EH (cell line): ENCODE measurements at places on chromosomes 16 and 17.
A peak's percentile ranks its signal among the peaks of the same experiment; 100 is the strongest.

GRCh38 chr17:2943981-2944380, 119.4 kb downstream of the OR1D5 start:
- DNase-seq = no peak

GRCh38 chr16:51952500-51952899, 594.4 kb downstream of the TOX3 start:
- DNase-seq = no peak

DNA sequence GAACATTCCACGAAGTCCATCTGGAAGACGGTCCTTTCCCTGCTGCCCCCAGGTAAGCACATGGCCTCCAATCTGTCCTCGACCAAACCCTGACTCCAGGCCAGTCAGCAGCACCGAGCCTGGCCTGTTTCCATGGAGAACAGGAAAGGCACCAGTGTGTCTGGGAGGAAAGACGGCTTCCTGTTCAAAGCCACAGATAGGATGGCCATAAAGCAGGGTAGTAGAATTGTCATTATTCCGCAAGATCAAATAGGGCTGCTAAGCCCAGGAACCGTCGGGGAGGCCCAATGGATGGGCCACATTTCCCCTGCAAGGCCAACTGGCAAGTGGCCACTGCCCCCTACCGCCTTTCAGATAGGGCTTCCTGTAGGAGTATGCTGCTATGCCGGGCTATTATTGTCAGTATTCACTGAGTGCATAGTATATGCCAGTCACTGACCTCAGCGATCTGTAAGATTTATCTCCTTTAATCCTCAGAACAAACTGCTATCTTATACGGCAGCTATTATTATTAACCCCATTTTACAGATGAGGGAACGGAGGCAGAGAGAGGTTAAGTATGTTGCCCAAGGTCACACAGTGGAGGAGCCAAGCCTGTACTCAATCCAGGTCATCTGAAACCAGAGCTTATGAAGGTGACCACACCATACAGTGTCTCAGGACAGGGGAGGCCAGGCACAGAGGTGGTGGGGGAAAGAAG, 23.0 kb upstream of the PLCG2 start:
- DNase-seq = no peak

- no peak for DNase-seq
Measured at GRCh38 chr17:9230861-9231260, 209.6 kb downstream of the NTN1 start.

DNA sequence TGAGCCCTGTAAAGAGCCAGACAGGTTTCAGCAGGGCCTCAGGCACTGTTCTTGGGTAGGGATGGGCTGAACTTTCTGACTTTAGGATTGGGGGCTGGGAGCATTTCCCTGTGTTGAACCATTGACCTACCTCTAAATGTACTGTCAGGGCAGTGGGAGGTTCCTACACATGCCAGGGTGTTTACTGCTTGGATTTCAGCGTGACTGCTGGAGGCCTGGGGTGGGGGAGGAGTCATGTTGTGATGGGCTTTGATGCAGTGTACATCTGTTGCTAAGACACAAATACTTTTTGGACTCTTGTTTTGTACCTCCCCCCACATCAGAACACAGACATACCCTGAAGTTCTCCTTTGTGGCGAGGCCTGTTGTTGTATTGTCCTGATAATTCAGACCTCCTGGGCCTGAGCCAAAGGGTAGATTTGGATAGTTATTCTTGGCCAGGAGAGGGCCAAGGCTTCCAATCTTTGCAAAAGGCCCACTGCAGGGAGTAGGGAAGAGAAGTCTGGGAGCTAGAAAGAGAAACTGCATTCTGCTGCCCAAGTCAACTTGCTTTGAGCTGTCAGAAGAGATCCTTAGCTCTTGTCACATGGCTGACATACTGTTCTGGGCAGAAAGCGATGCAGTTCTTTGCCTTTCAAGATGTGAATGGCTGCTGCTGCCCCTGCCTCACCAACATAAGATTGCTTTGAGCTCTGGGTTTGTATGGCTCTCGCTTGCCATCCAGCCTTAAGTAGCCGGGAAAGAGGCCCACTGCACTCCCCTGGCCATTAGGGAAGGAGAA, 3.7 kb downstream of the NFE2L1 start:
- peak; percentile 85 for DNase-seq

- DNase-seq = no peak
Measured at GRCh38 chr17:63623786-63624530, 1.7 kb downstream of the MAP3K3 start.

DNA sequence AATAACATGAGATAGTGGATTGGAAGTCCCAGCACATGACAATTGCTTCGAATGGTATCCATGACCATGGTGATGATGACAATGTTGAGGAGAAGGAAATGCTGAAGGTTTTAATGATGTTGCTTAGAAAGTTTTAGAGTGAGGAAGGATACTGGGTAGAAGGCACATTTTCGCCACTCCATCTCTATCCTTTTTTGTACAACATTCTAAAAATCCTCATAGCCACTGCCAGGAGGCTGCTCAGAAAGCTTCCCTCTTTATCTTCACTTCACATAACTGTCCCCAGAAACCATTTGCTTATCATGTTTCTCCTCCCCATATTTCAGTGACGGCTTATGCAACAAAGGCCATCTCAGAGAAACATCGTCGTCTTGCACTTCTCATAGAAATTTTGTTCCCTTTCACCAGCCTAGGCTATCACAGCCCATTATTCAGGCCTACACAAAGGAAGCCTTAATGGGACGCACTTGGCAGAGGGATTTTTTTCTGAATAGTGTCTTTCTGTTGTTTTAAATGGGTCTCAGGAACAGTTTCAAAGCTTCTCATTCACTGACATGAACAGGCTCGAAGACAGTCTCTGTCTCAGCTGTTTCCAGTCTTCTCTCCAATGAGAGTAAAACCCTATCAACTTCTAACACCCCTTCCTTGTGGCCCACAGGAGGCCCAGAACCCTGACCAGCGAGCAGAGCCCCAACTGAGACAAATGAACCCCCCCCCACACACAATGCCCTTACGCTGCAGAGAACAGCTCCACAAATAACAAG, 506.7 kb downstream of the HAPSTR1 start:
- DNase-seq = no peak

- DNase-seq = peak; percentile 54
Measured at GRCh38 chr17:13584701-13585080, 17.0 kb downstream of the HS3ST3A1 start.

GRCh38 chr17:6800422-6801027, 24.5 kb downstream of the FBXO39 start:
- no peak for DNase-seq

DNA sequence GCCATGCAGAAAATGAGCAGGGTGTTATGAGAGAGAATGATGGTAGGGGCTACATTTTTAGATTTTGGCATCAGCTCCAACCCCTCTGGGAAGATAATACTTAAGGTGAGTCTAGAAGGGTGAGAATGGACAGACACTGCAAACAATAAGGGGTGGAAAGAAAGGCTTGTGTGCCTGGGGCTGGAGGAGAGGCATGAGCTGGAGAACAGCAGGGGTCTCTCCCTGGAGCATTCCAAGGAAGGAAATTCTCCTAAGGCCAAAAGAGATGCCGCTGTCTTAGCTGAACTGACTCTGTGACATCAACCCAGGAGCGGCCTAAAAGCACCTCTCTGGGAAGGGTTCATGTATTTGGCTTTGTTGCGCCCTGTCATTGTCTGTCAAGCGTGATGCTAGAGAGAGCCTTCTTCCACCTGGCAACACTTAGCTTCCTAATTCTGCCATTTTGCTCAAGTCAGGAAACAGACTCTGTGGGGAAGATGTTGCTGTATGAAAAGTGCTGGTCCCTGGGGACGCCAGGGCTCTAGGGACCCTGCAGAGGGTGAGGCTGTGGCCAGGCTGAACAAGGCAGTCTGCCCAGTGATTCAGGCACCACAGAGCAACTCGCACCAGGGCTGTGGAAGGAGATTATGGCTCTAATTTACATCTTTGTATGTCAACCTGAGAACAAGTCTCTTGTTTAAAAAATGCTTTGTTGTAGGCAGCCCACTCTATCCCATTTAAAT, 225.7 kb downstream of the CBLN1 start:
- no peak for DNase-seq

- no peak for DNase-seq
Measured at GRCh38 chr17:59876107-59876506, 16.6 kb downstream of the TUBD1 start.

DNA sequence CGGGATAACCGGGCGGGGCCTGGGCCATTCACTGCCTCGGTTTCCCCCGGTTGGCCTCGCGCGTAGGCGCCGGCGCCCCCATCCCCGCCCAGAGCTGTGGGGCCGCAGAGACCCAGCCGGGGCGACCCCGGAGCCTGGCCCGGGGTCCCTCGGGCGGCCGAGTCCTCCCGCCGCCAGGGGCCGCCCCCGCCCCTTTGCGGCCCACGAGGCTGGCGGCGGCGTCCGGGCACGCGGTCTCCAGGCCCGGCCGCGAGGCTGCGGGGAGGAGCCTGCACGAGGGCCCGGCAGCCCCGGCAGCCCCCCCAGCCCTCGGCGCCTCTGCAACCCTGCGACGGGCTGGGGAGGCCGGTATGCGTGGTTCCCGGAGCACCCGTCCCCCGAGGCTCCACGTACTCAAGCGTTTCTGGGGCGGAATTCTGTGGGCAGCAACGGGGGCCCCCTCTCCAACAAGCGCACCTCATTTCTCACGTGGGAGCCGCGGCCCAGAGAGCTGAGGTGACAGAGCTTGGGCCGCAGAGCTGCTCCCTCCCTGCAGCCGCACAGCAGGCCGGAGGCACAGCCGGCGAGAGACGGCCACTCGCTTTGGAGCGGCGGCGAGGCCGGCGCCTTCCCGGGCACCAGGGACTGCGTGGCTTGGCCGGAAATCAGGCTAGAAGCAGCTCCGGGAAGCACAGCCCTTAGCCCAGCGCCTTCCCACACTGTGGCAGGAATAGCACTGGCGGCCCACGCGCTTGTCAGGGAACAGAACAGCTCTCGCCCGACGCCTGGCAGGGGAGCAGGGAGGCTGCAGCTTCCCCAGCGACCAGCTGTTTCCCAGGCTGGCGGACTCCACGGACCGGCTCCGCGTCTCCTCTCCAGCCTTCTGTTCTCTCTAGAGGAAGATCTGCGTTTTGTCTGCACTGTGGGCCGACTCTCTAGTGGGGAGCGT, 867 bp upstream of the LIMD2 start:
- peak; percentile 56 for DNase-seq

DNA sequence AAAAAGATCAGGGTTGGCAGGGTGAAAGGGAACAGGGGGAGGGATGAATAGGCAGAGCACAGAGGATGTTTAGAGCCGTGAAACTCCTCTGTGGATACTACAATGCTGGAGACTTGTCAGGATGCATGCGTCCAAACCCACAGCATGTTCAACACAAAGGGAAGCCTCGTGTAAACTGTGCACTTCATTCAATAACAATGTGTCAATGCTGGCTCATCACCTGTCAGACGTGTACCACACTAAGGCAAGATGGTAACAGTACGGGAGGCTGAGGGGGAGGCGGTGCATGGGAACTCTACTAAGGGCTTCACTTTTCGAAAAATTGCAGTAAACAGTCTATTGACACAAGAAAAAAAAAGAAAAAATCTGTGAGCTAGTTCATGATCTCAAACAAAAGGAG, 63.7 kb downstream of the C16orf95 start:
- no peak for DNase-seq

- no peak for DNase-seq
Measured at GRCh38 chr16:2987286-2987685, 7.0 kb upstream of the PKMYT1 start.

DNA sequence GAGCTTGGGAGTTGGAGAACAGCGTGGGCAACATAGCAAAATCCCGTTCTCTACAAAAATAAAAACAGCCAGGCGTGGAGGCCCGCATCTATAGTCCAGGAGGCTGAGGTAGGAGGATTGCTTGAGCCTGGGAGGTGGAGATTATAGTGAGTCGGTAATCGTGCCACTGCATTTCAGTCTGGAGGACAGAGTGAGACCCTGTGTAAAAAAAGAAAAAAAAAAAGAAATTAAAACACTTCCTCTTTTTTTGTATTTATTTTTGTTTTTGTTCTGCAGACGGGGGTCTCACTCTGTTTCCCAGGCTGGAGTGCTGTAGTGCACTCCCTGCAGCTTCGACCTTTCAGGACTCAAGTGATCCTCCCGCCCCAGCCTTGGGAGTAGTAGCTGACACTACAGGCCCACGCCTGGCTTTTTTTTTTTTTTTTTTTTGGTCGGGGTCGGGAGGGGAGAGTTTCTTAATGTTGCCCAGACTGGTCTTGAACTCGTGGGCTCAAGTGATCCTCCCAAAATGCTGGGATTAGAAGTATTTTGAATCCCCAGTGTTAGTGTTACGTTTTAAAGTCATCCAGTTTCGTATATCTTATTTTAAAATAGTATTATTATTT, 1.5 kb downstream of the IST1 start:
- no peak for DNase-seq

- no peak for DNase-seq
Measured at GRCh38 chr17:65626451-65626850, 65.0 kb upstream of the AXIN2 start.

- no peak for DNase-seq
Measured at GRCh38 chr17:73826181-73826871, 182.1 kb upstream of the SDK2 start.

DNA sequence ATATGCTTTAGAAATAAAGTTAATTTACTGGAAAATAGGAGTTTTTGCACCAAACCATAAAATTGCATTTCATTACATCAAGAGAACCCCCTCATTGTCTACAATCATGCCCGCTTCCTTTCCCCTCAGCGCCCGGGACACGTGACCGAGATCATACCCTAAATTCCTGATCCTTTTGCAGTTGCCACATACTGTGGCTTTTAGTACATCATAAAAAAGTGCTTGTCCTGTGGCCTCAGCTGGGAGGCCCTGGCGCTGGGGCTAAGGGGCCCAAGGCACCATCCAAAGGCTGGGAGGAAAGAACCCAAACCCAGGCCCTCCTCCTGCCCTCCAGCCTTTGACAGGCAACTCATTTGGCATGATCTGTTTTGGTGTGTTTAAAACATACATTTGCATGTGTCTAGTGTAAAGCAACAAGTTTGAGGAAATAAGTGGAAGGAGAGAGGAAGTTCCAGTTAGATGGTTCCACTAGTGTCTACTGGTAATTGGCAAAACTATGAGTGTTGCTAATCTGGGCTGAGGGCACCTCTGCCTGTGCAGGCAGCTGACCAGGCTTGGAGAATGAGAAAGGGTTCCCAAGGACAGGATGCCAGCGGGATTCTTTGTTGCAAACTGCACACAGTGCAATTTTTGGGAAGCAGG, 6.0 kb downstream of the CDK5R1 start:
- no peak for DNase-seq

GRCh38 chr16:27239906-27240655, 28.5 kb downstream of the NSMCE1 start:
- DNase-seq = no peak

DNA sequence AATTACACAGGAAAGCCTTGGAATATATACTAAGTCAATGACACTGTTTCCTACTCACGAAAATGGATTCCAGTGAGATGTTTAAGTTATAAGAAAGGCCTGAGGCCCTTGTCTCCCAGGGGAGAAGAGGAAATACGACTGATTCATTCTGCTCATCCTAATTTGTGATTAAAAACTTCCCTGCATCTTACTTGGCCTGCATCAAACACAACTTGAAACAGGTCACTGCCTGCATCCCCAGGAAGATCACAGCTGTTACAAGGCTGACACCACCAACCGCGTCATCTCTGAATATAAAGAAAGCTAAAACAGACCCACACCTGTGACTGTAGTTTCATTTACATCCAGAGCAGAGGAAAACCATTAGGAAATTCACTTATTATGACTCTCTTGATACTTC, 121.9 kb downstream of the DNAH3 start:
- DNase-seq = peak; percentile 24

- no peak for DNase-seq
Measured at GRCh38 chr16:65113441-65113840, 8.4 kb downstream of the CDH11 start.
